ENCODE measurements at places on chromosomes 5 and 9.
A peak's percentile ranks its signal among the peaks of the same experiment; 100 is the strongest.

GRCh38 chr9:121975801-121976277 lies 117.3 kb downstream of the TTLL11 start:
- no peak for DNase-seq

- no peak for DNase-seq
Observed at GRCh38 chr5:97801461-97801860, 618.4 kb upstream of the RIOK2 start.

GRCh38 chr5:127206320-127207113 lies 84.1 kb upstream of the MEGF10 start:
- DNase-seq: no peak

- DNase-seq: no peak
Observed at GRCh38 chr5:162288647-162289296, 221.2 kb downstream of the GABRG2 start.

GRCh38 chr5:103526164-103526915 lies 36.2 kb downstream of the NUDT12 start:
- no peak for DNase-seq

DNA sequence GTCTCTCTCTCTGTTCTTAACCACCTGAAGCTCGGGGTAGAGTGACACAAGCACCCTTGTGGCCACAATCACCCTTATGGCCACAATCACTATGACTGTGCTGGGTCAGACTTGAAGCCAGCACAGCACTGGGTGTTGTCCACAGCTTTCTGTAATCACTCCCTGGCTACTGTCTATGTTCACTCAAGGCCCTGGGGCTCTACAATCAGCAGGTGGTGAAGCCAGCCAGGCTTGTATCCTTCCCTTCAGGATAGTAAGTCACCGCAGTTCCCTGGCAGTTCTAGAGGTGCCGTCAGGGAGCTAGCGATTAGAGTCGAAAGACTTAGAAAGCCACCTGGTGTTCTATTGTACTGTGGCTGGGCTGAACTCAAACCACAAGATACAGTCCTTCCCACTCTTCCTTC lies 44.2 kb downstream of the GDA start:
- DNase-seq: peak; percentile 7

- no peak for DNase-seq
Observed at GRCh38 chr5:135458356-135458755, 6.2 kb upstream of the TIFAB start.

DNA sequence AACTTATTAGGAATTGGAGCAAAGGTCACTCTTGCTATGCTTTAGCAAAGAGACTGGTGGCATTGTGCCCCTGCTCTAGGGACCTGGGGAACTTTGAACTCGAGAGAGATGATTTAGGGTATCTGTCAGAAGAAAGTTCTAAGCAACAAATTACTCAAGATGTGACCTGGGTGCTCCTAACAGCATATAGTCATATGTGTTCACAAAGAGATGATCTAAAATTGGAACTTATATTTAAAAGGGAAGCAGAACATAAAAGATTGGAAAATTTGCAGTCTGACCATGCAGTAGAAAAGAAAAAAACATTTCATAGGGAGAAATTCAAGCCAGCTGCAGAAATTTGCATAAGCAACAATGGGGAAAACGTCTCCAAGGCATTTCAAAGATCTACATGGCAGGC lies 68.3 kb downstream of the SEMA5A start:
- DNase-seq: no peak

GRCh38 chr5:116614603-116614920 lies 39.9 kb upstream of the SEMA6A start:
- no peak for DNase-seq

GRCh38 chr5:136079195-136079985 lies 50.6 kb downstream of the TGFBI start:
- no peak for DNase-seq

DNA sequence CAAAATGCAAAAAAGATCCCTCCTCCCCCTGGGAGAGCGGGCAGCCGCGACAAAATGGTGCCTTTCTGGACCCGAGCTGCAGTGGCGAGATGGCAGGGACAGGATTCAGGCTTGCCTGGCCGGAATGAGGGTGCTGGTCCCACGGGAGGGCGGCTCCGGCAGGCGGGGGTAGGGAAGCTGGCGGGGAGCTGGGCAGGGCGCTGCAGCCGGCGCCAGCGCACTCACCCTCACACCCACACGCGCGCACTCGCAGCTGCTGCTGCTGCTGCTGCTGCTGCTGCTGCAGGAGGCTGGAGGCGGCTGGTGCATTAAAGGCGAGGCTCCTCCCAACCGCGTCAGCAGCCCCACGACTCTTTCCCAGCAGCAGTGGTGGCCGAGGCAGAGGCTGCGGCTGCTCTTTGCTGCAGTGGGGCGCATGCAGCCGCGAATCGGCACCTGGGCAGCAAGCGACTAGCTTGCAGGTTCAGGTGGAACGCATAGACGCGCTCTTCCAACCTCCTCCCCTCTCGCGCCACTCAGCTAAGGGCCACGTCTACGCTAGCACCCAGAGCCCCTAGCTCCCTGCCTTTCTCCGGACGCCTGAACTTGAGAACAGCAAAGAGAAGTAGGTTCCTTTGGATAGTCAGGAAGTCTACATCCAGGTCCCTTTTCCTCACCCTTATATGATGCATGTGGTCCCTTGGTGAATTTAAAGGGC lies at the start of gene PPP2R2B:
TSS of gene PPP2R2B (minus strand) at position 282 of the 697 bp plus-strand sequence.
- no peak for DNase-seq

- peak; percentile 40 for DNase-seq
Observed at GRCh38 chr5:78907255-78907891, 77.7 kb downstream of the ARSB start.

GRCh38 chr9:7009065-7009464 lies 251.3 kb downstream of the KDM4C start:
- DNase-seq: no peak

DNA sequence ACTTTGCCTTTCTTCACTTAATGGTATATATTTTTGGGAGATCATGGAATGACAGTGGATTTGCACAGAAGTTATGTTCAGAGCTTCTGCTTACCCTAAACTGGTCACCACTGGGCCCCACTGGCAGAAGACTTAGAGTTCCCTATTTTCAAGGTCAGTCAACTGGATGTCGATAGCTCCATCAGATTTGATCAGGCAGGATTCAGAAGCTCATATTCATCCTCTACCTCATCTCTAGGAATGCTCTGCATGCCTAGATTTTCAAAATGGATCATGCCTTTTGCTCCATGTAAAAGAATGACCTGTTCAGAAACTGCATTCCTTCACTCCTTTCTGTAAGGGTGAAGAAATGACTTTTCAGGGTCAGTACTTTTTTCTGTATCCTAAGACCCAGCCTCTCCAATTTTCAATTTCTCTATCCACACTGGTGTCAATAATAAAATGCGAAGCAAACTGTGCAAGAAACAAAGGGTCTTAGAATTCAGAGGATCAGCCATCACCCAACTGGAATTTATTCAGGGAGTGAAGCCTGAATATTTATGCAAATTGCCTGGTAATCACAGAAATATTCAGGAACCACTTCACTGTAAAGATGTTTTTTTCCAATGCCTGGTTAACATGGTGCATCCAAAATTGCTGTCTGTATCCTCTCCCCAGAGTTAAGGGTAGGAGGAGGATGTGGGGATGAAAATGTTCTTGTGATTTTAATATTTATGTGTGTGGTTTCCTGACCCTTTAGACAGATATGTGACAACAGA lies 125.4 kb downstream of the DOCK2 start:
- DNase-seq: no peak

- DNase-seq: peak; percentile 8
Observed at GRCh38 chr9:6910032-6910431, 152.3 kb downstream of the KDM4C start.

DNA sequence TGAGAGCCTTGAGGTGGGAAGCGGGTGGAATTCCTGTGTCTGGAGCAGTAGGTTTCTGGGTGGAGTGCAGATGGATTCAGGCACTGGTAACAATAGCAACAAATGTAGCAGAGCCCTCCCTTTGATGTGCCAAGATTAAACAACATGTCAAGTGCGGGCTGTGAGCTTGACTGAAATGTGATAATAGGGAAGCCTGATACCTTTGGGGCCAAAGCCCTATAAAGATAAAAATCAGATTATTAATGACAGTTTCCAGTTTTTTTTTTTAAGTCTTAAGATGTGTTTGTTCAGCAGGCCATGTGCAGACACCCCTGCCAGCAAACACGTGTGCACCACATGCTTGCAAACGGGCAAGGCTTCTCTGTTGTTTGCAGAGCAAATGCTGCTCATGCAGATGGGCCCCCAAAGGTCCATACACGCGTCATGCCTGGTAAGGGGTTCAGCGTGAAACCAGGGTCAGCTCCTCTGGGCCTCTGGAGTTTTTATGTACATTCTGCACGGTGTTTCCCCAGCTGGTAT lies 193.2 kb downstream of the GADD45G start:
- DNase-seq: no peak

DNA sequence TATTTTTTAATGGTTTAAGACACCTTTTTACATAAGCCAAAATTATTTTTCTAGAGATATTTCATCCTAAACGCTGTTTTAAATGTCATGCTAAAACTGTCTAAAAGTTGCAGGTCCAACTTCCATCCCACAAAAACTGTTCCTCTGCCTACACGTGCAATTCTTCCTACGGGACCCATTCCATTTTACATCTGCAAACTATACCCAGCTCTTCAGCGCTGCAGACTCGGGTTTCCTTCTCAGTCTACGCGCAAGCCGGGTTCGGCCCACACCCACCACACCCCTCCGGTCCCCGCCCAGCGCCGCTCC lies 8.7 kb downstream of the RANBP6 start:
- DNase-seq: no peak

- no peak for DNase-seq
Observed at GRCh38 chr9:84669288-84670137, at the start of gene NTRK2. NTRK2 (plus strand) TSS chr9:84669729; CDS start chr9:84670749, 1,020 bp downstream.

DNA sequence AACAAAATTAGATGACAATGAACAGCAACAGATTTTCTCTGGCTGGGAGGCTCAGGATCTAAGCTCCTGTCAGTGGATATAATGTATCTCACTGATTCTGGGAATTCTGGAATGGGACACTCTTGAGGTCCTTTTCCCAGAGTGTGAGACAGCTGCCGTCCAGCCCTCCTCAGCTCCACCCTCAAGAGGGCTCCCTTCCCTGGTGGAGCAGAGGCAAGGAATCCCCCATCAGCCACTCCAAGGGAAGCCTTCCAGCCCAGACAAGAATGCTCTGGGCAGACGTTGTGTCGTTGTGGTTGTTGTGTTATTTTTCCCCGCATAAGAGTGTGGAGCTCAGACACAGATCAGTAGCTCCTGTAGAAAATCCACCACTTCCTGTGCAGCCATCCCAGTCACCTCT lies 47.7 kb upstream of the ATP10B start:
- DNase-seq: no peak

GRCh38 chr5:168430296-168430695 lies 56.0 kb upstream of the RARS1 start:
- no peak for DNase-seq

GRCh38 chr5:133751421-133751820 lies 139.1 kb upstream of the FSTL4 start:
- DNase-seq: no peak

Measured in OCI-LY7 (cell line).